Left cardiac atrium (tissue), 4 donors: ENCODE measurements at places on chromosomes 5 and 9. TPM values are rescaled to one million over a fixed set of nuclear protein-coding genes. Genes with fewer than 3 reads are reported as not detected.

DNA sequence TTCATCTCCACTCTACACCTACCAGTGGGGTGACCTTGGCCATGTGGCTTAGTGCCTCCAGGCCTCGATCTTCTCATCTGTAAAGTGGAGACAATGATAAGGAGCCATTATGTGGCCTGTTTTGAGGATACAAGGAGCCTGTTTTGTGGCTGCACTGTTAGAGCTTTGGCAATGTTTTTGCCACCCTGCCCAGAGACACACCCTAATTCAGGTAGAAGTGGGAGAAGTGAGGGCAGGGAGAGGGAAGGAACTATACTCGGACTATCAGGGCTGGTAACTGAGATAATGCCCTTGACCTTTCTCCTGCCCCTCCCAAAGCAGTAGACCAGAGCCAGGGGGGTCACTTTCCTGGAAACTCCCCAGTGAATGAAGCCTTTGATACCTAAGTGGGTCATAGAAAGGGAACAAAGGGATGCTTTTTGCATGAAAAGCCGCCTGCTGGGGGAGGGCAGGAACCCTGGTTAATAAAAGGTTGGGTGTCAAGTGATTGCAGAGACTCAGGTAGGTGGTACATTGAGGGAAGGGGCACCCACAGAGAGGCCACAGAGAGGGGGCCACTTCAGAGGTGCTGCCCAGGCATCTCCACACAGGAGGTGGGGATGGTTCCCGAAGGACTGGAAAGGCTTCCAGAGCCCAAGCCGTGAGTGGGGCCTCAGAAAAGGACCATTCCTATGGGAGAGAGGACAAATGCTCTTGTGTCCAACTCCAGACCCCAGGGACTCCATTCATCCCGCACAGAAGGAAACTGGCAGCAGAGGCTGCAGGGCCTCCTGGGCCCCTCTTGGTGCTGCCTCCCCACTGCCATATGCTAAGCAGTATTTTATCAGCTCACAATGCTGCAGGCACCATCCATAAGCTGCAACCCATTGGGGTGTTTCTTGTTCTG is 42.3 kb upstream of the VDAC1 start:
- no peak for DNase-seq

- no peak for DNase-seq
These were observed 73.1 kb downstream of the PBX3 start for GRCh38 chr9:125820100-125820804.

GRCh38 chr9:113499876-113500497 is 36.5 kb downstream of the RGS3 start:
- no peak for DNase-seq

DNA sequence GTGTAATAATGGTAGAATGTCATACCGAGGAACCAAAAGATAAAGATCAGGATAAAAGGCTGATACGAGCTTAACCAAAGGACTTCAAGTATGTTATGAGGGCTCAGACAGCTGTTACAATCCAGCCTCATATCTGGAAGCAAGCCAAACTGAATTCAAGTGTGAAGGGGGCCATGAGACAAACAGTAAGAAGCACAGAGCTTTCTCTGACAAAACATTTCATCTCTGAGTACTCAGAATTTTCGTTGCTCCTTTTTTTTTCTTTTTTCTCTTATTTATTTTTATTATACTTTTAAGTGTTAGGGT is 52.9 kb upstream of the CD180 start:
- DNase-seq: no peak

DNA sequence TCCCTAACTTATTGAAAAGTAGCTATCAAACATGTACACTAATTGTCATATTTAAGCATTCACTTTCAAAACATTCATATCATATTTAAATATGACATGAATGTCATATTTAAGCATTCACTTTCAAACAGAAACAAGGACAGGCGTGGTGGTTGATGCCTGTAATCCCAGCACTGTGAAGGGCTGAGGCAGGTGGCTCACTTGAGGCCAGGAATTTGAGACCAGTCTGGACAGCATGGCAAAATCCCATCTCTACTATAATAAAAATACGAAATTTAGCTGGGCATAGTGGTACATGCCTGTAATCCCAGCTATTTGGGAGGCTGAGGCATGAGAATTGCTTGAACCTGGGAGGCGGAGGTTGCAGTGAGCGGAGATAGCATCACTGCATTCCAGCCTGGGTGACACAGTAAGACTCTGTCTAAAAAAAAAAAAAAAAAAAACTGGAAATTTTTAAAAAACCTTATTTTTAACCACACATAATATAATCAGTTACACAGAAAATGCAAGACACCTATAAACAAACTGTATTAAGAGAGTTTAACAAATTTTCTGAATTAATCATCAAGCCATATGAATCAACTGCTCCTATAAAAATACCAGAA is 88.1 kb downstream of the LPAR1 start:
- no peak for DNase-seq

GRCh38 chr9:118271331-118271730 is 567.1 kb downstream of the TLR4 start:
- DNase-seq: no peak

- no peak for DNase-seq
These were observed 101.7 kb upstream of the DAPK1 start for GRCh38 chr9:87395804-87396479.

DNA sequence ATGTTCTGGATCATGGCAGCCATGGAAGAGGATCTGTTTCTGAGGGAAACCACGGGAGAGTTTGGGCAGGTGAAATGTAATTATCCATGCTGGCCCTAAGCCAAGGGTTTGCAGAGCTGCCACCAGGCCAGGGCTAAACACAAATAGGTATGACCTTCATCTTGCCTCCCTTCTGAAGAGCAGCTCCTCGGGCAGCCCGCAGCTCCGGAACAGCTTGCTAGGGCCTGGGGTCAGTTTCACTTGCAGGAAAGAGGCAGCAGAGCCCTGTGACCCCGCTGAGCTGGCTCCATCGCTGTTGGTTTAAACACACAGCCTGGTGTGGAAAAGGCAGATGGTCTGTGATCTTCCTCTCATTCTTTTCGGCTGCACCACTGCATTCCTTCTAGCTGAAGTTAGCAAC is 141.4 kb downstream of the TMEM38B start:
- DNase-seq: no peak

GRCh38 chr9:134353539-134353938 is 27.3 kb downstream of the RXRA start:
- DNase-seq: no peak

DNA sequence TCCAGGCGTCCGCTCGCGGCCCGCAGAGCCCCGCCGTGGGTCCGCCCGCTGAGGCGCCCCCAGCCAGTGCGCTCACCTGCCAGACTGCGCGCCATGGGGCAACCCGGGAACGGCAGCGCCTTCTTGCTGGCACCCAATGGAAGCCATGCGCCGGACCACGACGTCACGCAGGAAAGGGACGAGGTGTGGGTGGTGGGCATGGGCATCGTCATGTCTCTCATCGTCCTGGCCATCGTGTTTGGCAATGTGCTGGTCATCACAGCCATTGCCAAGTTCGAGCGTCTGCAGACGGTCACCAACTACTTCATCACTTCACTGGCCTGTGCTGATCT is 294 bp downstream of the ADRB2 start:
- no peak for DNase-seq

GRCh38 chr9:6199596-6199995 is 16.0 kb upstream of the IL33 start:
- no peak for DNase-seq

DNA sequence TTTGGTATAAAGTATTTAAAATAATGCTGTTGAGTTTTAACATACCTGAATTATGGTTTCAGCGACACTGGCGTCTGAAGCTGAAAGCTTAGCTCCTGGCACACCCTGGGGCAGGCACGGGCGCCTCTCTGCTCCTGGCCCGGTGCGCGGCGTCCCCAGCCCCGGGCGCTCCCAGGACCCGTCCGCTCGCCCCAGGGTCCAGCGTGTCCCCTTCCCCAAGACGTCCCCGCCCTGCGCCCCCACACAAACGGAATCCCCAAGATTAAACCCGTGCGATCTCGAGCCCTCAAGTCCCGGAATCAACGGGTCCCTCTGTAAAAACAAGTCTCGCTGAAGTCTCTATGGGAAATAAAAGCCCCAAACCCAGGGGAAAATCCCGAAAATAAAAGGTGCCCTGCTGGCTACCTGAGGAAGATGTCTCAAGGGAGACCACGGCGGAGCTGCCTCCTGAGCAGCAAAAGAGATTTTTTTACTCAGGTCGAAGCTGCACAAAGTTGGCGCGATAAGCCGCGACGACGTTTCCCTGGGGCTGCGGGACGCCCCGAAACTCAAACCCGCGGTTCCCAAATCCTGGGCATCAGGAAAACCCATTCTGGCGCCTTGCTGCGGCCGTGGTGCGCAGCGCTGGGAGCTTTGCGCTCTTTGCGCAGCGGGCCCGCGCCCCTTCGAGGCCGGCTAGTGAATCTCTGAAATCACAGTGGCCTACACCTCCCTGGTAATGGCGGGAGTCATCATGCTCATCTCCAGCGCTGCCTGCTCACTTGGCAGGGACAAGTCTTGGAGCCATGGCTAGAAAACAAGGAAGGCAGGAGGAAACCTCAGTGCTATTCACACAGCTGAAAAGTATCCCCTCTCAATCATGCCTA is 6.3 kb upstream of the IFNA8 start:
- no peak for DNase-seq

- no peak for DNase-seq
These were observed 28.3 kb downstream of the BARHL1 start for GRCh38 chr9:132610661-132611060.

DNA sequence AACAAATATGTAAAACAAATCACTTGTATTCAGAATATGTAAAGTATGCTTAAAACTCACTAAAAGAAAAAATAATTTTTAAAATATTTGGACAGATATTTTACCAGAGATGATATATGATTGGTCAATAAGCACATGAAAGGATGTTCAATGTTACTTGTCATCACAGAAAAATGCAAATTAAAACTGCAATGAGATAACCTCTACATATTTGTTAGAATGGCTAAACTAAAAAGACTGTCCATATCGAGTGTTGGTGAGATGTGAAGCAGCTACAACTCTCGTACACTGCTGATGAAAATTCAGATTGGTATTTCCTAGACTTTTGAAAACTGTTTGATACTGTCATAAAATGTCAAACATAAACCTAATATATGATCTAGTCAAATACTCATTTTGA is 685.1 kb downstream of the DTWD2 start:
- DNase-seq: no peak

DNA sequence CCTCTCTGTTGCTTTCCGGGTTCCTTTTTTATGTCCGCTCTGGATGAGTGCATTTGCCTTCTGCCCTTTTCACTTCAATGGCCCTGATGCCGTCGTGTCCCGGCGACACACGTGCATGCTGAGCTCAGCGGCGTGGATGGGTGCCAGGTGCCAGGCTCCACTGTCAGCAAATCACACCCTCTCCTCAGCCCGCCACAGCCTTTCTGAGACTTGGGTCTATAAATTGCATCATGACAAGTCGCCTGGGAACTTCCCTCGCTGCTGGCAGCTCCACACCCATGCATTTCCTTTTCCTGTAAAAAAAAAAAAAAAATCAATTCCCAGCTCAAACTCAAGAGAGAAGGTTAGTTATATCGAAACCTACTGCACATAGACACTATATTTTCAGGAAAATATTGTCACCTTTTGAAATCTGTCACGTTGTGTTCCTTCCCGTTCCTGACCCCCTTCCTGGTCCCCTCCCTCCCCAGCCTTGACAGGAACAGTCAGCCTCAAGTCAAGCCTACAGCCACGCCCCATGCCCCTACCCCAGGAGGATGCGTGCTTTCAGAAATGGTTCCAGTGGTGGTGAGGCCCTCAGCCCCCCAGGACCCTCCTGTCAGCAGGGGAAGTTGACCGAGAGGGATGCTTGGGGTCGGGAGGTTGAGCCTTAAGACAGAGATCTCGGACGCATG is 110.3 kb upstream of the PTCH1 start:
- DNase-seq: peak; percentile 80

- no peak for DNase-seq
These were observed 1.4 kb downstream of the NSUN2 start for GRCh38 chr5:6631441-6631840.

DNA sequence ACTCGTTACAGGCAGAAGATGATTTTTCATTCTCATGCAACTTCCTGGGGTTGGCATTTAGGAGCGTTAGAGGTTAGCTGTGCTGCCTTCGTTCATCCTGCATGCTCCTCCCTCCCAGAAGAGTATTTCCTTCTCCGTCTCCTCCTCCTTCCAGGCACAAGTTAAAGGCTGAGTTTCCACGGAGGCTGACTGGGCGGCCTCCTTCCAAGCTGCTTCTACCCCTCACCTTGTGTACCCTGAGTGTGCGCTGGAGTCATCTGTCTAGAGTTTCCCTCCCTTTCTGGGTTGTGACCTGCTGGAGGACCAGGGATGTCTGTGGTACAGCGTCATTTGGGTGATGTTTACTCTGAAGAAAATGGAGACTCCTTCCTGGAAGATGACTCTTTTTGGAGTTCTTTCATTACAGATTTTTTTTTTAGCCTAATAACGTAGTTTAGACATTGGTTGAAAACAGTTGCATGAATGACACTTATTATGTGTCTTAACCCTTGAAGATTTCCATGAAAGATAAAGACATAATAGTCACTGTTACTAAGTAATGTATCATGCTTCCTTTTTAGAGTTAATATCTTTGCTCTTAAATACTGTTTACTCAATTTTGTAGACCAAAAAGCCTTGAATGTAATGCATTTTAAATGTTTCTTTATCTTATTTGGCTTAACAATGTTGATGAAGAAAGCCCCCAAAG is 146.9 kb downstream of the TENT4A start:
- DNase-seq: no peak

- DNase-seq: no peak
These were observed 58.7 kb upstream of the SPATA31C2 start for GRCh38 chr9:88197016-88197415.

DNA sequence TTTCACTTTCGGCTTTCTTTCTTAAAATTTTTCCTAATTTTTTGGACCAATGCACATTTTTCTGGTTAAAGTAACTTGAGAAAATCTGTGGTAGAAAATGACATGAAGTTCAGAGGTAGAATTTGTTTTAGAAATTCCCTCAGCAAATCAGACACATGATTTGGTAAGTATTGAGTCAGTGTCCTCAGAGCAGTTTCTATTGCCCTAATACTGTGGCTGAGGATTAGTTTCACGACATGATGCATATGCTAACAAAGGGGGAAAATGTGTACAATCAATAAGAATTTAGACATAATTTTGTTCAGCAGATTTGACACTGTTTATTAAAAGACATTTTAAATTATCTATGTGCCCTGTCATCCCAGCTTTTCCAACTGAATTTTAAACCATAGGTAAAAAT is 56.2 kb upstream of the GCNT4 start:
- no peak for DNase-seq

The SLC6A19 gene
- not detected for total RNA-seq

The IFNB1 gene
- total RNA-seq: not detected

The STC2 gene
- 17.5 TPM for total RNA-seq

The MEGF10 gene
- total RNA-seq: 1.1 TPM

The RGMB gene
- total RNA-seq: 15.6 TPM

The SAXO1 gene
- total RNA-seq: not detected

The SETX gene
- 32.8 TPM for total RNA-seq

The ZMAT2 gene
- total RNA-seq: 36.8 TPM

The ARID3C gene
- total RNA-seq: not detected

The MARCOL gene
- total RNA-seq: not detected

The NKD2 gene
- 10.4 TPM for total RNA-seq

The TRIM7 gene
- 5.9 TPM for total RNA-seq

The NIM1K gene
- 0.91 TPM for total RNA-seq

The WWC1 gene
- 3.4 TPM for total RNA-seq

The TMEM252 gene
- 0.18 TPM for total RNA-seq

The CCL27 gene
- not detected for total RNA-seq
